ENCODE measurements at places on chromosomes 2 and 18.
A peak's percentile ranks its signal among the peaks of the same experiment; 100 is the strongest.

GRCh38 chr18:9058406-9058805 is 44.1 kb upstream of the NDUFV2 start:
- H3K36me3 ChIP-seq, result no peaks in the 10 kb centered on the region
- no peaks in the 10 kb centered on the region for H3K4me1 ChIP-seq
- H3K27ac ChIP-seq, result peak overlapping the region; percentile 9
- H3K27me3 ChIP-seq, result no peaks in the 10 kb centered on the region

DNA sequence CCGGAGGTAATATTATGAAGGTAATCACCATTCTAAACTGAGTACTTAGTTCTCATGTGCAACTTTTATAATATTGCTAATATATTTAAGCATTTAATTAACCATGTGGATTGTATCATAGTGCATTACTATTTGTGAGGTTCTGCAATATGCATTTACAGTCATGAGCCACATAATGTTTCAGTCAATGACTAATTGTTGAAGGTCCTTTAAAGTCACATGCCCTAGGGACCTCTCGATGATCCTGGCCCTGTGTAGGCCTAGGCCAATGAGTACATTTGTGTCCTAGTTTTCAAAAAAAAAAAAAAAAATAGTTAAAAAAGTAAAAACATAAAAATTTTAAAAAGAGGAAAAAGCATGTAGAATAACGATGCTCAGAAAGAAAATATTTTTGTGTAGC is 298.0 kb downstream of the DSEL start:
- H3K27ac ChIP-seq, result no peak overlapping the region
- H3K4me1 ChIP-seq, result no peaks in the 10 kb centered on the region
- DNase-seq, result no peak
- H3K4me3 ChIP-seq, result no peak overlapping the region
- no peaks in the 10 kb centered on the region for H3K36me3 ChIP-seq

- H3K36me3 ChIP-seq, result no peaks in the 10 kb centered on the region
- no peaks in the 10 kb centered on the region for H3K27me3 ChIP-seq
- DNase-seq, result no peak
- no peak overlapping the region for H3K4me3 ChIP-seq
- no peaks in the 10 kb centered on the region for H3K4me1 ChIP-seq
These were observed 67.5 kb downstream of the RMDN2 start for GRCh38 chr2:37992601-37993000.

GRCh38 chr2:142048581-142048980 is 82.2 kb downstream of the LRP1B start:
- no peak for DNase-seq
- H3K27me3 ChIP-seq, result no peaks in the 10 kb centered on the region
- no peak overlapping the region for H3K27ac ChIP-seq
- no peaks in the 10 kb centered on the region for H3K36me3 ChIP-seq
- H3K4me1 ChIP-seq, result no peaks in the 10 kb centered on the region

- H3K4me1 ChIP-seq, result no peaks in the 10 kb centered on the region
- no peak overlapping the region for H3K27ac ChIP-seq
- no peak for DNase-seq
- no peak overlapping the region for H3K4me3 ChIP-seq
- no peaks in the 10 kb centered on the region for H3K36me3 ChIP-seq
- H3K27me3 ChIP-seq, result no peaks in the 10 kb centered on the region
These were observed 7.5 kb upstream of the TUBA4A start for GRCh38 chr2:219261024-219261855.

DNA sequence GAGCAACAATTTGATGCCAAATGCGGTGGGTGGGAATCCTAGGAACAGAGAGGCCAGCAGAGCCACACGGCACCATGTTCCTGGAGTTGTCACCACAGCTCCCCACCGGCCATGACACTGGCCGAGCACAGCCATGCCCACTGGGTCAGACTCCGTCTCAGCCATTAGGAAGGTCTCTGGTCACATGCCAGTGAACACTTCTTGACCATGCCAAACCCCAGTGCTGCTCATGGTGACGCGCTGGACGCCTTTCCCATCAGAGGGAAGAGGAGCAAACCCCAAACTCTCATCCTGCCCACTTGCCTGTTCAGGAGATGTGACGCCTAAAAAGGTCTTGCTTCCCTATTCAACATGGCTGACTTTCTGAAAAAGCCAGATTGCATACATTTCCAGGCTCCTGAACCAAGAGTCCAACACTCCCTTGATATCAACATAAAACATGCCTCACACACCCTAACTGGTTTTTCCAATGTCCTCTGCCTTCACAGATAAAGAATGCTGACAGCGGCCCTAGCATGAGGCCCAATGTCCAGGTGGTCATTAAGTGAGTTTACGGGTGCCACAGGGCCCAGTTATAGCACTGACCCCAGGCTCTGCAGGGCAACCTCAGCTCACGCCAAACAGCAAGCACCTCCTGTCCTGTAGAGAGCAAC is 31.9 kb downstream of the TFCP2L1 start:
- no peak overlapping the region for H3K27ac ChIP-seq
- no peaks in the 10 kb centered on the region for H3K36me3 ChIP-seq
- no peaks in the 10 kb centered on the region for H3K4me1 ChIP-seq

DNA sequence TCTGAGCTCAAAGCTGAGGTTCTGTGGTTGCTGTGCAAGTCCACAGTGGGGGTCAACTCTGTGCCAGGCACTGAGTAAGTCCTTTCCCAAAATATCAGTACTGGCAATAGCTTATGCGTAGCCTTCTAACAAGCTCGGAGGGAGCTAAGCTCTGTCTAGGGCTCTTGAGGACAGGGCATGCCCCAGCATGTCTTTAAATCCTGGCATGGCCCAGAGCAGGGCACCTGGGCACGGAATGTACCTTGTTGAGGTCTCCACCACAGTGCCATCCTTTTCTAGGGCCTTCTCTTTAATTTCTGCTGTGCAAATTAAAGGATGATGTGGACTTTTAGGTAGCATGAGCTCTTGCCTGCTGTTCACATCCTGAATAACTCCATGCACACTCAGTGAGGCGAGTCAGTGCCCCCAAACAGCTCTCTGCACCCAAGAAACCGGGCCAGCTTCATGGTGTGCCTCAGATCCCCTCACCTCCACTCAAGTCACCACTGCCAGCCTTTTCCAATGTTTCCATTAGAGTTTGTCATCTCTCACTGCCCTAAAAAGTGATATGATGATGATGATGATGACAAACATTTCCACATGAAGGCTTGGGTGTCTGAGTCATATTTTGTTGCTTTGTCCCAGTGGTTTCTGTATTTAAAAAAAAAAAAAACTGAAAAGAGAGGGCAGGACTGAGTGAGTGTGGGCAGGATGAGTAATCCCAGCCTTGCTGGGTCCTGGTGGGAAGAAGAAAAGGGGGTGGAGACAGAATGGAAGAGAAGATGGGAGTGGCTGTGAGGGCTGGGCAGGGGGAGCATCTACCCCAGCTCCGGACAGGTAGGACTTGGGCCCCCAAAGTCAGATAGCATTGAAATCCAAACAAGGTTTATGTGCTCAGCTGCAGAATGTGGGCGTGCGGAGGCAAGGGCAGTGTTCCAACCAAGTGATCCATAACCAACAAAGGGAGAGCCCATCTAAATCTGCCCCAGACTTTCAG is 78.9 kb downstream of the ZBTB7C start:
- no peak overlapping the region for H3K4me3 ChIP-seq
- no peak overlapping the region for H3K27ac ChIP-seq
- no peak for DNase-seq
- H3K36me3 ChIP-seq, result no peaks in the 10 kb centered on the region
- no peaks in the 10 kb centered on the region for H3K27me3 ChIP-seq
- H3K4me1 ChIP-seq, result no peaks in the 10 kb centered on the region

- H3K36me3 ChIP-seq, result no peaks in the 10 kb centered on the region
- no peak for DNase-seq
- no peaks in the 10 kb centered on the region for H3K4me1 ChIP-seq
- H3K27me3 ChIP-seq, result no peaks in the 10 kb centered on the region
- peak overlapping the region; percentile 86 for H3K27ac ChIP-seq
These were observed 879 bp upstream of the GALNT5 start for GRCh38 chr2:157256626-157257025.

GRCh38 chr2:157899125-157899839 is 23.2 kb upstream of the ACVR1 start:
- peak overlapping the region; percentile 9 for H3K4me3 ChIP-seq
- H3K27me3 ChIP-seq, result no peaks in the 10 kb centered on the region
- no peak for DNase-seq
- H3K4me1 ChIP-seq, result peaks cover 63% of the 10 kb centered on the region
- no peaks in the 10 kb centered on the region for H3K36me3 ChIP-seq

GRCh38 chr2:27461118-27461517 is 18.9 kb downstream of the KRTCAP3 start:
- no peaks in the 10 kb centered on the region for H3K27me3 ChIP-seq
- no peaks in the 10 kb centered on the region for H3K36me3 ChIP-seq
- H3K4me3 ChIP-seq, result no peak overlapping the region
- no peak for DNase-seq

DNA sequence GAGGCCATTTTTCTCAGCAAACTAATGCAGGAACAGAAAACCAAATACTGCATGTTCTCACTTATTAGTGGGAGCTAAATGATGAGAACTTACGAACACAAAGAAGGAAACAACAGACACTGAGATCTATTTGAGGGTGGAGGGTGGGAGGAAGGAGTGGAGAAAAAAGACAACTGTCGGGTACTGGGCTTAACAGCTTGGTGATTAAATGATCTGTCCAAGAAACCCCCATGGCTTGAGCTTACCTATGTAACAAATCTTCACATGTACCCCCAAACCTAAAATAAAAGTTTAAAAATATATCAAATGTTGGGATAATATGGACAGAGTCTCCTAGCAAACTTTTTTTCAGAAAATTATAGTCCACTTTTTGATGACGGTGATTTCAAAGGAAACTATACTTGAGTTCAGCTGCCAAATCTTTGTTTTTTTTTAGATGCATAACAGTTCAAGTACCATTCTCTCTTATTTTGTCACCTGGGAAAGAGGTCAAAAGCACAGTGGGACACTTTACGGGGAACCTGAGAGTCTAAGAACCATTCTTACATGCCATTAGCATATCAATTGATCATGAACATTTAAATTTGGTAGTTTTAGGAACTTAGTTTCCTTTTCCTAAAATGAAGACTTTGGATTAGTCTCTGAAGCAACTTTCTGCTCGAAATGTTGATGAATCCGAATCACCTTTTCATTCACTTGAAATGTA is 835.0 kb downstream of the NRXN1 start:
- no peak overlapping the region for H3K27ac ChIP-seq
- H3K27me3 ChIP-seq, result no peaks in the 10 kb centered on the region
- no peaks in the 10 kb centered on the region for H3K4me1 ChIP-seq
- no peak overlapping the region for H3K4me3 ChIP-seq
- H3K36me3 ChIP-seq, result no peaks in the 10 kb centered on the region
- no peak for DNase-seq

- peaks cover 3% of the 10 kb centered on the region for H3K36me3 ChIP-seq
- peaks cover 73% of the 10 kb centered on the region for H3K4me1 ChIP-seq
- H3K27ac ChIP-seq, result no peak overlapping the region
- DNase-seq, result no peak
- H3K4me3 ChIP-seq, result no peak overlapping the region
- H3K27me3 ChIP-seq, result no peaks in the 10 kb centered on the region
These were observed 7.1 kb downstream of the RNF125 start for GRCh38 chr18:32025744-32026143.

GRCh38 chr2:128729051-128729450 is 410.4 kb upstream of the HS6ST1 start:
- no peaks in the 10 kb centered on the region for H3K4me1 ChIP-seq
- H3K36me3 ChIP-seq, result no peaks in the 10 kb centered on the region
- H3K4me3 ChIP-seq, result no peak overlapping the region
- H3K27me3 ChIP-seq, result no peaks in the 10 kb centered on the region

- H3K4me3 ChIP-seq, result no peak overlapping the region
- no peak for DNase-seq
- H3K4me1 ChIP-seq, result no peaks in the 10 kb centered on the region
- no peak overlapping the region for H3K27ac ChIP-seq
- H3K36me3 ChIP-seq, result no peaks in the 10 kb centered on the region
These were observed 54.8 kb downstream of the GALNT14 start for GRCh38 chr2:31083234-31083993.

DNA sequence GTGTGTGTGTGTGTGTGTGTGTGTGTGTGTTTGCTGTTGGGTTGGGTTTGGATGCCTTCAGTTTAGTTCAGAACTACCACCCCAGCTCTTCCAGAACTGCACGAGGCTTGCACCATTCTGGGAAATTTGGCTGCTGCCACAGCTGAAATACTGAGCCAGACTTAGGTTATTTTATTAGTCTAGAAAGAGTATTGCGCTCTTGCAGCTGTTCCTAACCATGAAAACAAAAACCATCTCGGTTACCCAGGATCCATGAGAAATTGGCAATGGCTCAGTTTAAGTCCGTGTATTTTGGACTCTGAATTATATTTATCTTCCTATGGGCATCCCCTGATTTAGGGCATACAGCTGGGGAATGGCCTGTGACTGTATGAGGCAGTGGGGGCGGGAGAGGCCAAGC is 83.2 kb downstream of the TANC1 start:
- H3K4me1 ChIP-seq, result no peaks in the 10 kb centered on the region
- H3K36me3 ChIP-seq, result no peaks in the 10 kb centered on the region
- no peak overlapping the region for H3K4me3 ChIP-seq
- DNase-seq, result no peak
- H3K27ac ChIP-seq, result no peak overlapping the region

DNA sequence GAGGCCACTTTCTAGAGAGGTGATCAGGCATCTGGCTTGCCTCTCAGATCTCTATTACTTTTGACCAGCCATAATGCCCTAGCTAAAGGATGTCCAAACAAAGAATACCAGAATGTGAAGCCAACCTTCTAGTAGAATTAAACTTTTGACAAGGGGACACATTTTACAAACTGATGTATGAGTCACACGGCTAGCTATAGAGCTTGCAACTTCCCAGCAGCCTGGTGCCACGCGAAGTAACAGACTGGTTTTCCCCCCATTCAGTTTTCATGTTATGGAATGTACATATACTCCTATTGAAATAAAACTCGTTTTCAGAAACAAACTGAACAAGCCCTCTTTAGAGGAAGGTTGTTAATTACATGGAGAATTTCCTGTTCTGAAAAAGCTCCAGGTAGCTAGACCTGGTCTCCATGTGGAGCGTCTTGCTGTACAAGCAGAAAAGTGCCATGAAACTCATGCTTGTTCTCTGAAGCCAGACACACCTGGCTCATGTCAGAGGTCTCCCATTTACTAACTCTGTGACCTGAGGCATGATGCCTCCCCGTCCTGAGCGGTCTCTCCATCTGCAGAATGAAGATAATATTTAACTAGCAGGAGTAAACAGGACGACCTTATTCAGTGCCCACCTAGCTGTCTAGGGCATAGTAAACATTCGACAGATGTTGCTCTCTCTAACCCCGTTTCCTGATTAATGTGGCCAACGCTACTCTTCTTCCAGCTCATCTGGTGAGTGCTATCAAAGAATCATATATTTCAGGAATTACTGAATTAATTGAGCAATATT is 81.5 kb upstream of the MAP3K20 start:
- no peak overlapping the region for H3K27ac ChIP-seq
- no peak for DNase-seq
- no peaks in the 10 kb centered on the region for H3K27me3 ChIP-seq
- H3K4me1 ChIP-seq, result no peaks in the 10 kb centered on the region
- H3K4me3 ChIP-seq, result no peak overlapping the region
- H3K36me3 ChIP-seq, result no peaks in the 10 kb centered on the region
